ENCODE measurements at places on chromosomes 7 and 10.

DNA sequence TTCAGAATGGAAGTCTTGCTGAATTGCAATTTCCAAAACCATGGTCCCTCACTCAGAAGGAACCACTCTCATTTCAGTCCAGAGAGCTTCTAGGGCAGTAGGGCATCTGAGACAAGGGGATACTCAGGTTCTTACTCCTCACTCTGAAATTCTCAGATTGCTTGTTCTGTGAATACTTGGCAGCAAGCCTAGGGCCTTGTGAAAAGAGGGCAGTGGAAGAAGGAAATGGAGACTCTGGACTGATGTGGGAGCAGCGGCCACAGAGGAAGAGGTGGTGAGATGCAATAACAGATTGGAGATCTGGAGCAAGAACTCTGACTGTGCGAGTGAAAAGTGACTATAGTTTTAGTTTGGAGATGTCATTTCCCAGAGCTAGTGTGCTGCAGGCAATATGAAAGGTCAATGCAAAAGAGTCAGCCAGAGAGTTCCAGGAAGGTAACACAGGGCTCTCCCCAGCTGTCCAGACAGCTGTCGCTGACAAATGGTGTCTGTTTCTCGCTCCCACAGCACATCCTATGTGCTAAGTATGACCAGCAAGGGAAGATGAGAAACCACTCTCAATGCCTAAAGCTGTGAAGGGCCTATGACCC, 291.6 kb upstream of the KIAA1217 start:
- no peak for DNase-seq

GRCh38 chr10:133100186-133100585, 12.5 kb downstream of the ADGRA1 start:
- no peak for DNase-seq

DNA sequence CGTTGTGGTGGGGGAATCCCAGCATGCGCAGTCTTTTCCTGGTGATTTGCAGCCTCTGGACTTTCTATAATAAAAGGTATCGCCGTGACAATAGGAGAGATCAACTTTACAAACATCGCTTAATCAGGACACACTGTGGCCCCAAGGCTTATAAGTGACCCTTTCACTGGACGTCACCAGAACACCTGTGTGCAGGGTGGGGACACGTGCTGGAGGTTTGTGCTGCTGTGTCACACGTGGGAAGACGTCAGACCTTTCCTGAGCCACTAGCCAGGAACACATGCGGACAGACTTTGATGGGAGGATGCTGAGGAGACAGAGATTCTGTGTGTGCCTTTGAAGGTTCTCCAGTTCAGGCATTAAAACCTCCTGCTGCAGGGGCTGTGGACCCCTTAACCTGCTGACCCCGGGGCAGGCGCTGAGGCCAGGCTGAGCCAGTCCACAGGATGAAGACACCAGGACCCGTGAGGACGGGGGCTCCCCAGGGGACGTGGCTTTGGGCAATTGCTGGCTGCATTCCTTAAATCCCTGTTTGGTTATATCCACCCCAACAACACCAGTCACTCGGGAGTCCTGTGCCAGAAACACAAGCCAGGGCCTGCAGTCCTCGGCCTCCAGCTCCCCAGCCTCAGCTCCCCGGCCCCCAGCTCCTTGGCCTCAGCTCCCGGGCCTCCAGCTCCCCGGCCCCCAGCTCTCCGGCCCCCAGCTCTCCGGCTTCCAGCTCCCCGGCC, 183.4 kb downstream of the PTPRN2 start:
- no peak for DNase-seq

DNA sequence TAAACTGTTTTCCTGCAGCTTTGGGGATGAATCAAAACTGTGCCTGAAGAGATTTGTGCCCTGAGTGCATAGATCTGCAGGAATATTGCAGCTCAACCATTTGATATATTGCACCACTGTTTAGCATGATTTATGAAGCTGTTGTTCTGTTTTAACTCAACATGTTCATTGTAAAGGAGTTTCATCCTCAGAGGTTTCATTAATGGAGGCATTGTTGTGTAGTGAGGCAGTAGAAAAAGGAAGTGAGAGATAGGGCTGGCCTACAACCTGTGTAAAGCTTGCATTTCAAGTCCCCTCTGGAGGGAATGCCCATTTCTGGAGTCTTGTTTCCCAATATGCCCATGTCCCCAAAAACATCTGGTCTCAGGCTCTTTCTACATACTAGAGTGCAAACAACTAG, 67.5 kb downstream of the DNAJC12 start:
- no peak for DNase-seq

DNA sequence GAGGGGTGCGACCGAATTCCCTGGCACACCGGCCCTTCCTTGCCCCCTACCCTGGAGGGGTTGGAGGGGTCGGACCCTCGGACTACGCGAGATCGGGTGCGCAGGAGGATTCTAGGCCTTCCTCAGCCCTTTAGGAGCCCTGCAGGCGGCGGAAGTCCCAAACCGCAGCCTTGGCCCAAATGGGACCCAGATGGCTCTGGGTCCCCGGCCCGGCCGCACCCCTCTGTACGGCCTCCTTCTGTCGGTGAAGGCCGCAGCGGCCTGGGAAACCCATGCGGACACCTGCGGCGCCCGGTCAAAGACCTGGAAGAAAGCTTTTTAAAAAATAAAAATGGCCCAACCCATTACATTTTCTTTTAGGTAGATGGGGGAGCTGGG, 2.4 kb upstream of the VAX1 start:
- no peak for DNase-seq

GRCh38 chr7:27740449-27741086, 606 bp downstream of the TAX1BP1 start:
- DNase-seq = peak; percentile 77

DNA sequence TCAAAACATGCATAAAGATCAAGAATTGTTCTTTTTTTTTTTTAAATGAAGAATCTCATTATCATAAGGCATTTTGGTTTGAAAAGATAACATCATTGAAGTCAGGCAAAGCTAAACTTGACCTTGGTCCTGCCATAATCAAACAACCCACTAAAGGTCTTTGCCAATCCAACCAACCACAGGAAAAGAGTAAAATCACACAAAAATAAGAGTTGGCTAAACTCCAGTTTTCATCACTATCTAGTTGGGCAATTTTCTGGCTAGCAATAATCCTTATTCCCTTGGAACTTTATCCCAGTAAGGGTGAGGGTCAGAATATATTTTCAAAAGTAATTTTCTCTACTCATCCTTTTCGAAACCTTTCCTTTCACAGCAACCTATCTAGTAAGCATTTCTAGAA, 62.4 kb downstream of the HIBADH start:
- no peak for DNase-seq

- DNase-seq = peak; percentile 12
Measured at GRCh38 chr7:98745722-98746318, 124.0 kb downstream of the TMEM130 start.

DNA sequence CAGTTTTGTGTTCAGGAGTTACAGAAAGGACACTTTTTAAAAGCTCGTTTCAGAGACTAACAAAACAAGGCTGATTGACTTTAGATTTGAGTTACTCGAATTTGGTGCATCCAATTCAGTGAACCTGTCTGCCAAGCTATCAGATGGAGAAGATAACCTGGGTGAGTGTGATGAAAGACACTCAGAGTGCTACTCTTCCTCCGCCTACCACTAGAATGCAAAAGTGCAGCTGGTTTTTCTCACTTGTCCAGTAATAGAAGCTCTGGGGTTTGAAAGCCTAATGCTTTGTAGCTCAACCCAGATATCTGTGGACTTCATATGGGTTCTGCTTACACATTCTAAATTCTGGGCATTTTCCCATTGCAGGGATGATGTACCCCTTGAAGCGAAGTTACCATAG, 82.8 kb upstream of the NPY start:
- no peak for DNase-seq

DNA sequence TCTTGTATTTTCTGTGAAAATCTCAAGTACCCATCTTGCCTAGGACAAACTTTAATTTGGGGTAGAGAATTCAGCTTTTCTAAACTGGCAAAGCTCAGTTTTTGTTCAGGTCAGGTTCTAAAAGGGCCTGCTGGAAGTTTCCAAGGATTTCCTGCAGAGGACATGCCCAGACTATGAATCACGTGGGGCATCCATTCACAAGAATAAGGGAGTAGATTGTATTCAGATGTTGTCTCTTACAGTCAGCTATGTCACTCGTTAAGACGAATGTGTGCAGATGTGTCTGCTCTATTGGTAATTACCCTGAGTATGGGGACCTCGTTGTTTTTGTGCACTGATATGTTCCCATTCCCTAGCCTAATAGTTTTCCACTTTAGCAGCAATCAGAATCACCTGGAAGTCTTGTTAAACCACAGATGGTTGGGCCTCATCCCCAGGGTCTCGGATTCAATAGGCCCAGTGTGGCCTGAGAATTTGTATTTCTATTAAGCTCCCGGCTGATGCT, 81.0 kb upstream of the ITPRID1 start:
- DNase-seq = no peak

All from effector memory CD4-positive, alpha-beta T cell (primary cell).